ENCODE measurements at places on chromosomes 1 and 21.

DNA sequence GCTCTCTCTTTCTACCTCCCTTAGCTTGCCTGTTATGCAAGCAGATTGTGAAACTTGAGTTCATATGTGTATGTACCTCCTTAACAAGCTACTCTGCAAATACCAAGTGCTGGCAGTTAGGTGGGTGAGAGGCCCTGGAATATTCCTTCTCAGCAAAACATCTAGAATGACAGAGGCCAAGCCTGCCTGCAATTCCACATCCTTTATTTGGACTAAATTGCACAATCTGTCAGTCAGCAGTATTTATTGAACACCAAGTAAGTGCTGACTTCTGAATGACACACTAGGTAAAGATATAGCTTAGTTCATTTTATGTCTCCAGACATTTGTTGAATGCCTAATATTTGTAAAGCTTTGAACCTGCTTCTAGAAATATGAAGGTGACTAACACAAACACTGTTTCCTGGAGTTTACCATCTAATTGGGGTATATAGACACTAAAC, 87.5 kb downstream of the RGL1 start:
- DNase-seq = no peak

GRCh38 chr1:78143152-78143551, 97.4 kb downstream of the GIPC2 start:
- no peak for DNase-seq

GRCh38 chr1:186050360-186050759, 316.2 kb downstream of the HMCN1 start:
- no peak for DNase-seq

DNA sequence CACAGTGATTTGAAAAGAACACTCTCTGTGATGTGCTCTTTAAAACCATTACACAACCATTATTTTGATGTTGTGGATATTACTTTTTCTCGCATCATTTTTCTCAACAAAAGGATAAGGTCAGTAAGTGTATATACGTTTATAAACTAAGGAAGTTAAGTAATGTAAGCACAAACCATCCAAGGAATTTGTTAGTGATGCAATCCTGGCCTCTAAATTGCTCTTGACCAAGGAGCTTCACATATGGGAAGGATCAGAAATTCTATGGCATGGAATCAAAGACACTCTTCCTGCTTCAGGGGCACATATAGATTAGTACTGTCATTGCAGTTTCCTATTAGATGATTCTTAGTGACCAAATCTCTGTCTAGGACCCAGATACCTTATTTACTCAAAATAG, 3.6 kb upstream of the PPP2R5A start:
- DNase-seq = no peak

- no peak for DNase-seq
Measured at GRCh38 chr1:98908980-98909379, 95.7 kb downstream of the PLPPR5 start.
